Lung microvascular endothelial cell (primary cell): ENCODE measurements at places on chromosomes 1 and 21. TPM values are rescaled to one million over a fixed set of nuclear protein-coding genes. Genes with fewer than 3 reads are reported as not detected.

The CRYAA gene
- total RNA-seq, result not detected in 2 replicates

DNA sequence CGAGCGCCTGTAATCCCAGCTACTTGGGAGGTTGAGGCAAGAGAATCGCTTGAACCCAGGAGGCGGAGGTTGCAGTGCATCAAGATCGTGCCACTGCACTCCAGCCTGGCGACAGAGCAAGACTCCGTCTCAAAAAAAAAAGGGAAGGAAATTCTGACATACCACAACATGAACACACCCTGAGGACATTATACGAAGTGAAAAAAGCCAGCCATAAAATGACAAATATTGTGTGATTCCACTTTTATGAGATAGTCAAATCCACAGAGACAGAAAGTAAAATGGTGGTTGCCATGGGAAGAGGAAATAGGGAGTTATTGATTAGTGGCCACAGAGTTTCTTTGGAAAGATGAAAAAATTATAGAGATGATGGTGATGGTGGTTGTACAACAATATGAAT is 41.7 kb downstream of the EVI5 start:
- no peak for DNase-seq

DNA sequence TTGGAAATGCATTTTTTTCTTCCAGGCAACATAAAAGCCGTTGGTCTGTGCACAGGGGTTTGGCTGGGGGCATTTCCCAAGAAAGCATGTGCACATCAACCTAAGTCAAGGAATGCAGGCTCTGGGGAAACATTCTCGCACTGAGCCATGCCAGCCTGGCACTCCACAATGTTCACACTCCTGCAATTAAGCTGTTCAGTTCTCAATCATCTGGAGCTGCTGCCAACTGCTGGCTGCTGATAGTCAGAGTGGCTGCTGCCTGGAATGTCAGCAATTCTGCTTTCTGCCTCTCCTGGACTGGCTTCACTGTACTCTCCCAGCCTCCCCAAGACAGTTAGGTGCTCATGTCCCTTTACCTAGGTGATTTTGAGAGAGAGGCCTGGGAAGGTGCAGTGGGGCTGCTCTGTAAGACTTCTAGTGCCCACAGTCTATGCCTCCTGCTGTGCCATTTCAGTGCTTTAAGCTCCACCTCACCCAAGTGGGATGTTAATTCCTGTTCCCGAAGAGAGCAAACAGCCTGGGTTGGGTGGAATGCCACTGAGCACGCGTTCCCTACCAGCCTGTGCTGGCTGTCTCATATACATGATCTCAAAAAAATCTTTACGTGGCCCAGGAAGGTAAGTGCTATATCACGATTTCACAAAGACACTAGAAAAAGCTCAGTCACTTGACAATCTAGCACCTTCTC is 131.7 kb downstream of the BRINP2 start:
- no peak for DNase-seq

GRCh38 chr21:33660406-33660805 is 18.1 kb downstream of the ITSN1 start:
- DNase-seq, result no peak

- DNase-seq, result no peak
These were observed 5.1 kb upstream of the NPHP4 start for GRCh38 chr1:5997316-5997715.

DNA sequence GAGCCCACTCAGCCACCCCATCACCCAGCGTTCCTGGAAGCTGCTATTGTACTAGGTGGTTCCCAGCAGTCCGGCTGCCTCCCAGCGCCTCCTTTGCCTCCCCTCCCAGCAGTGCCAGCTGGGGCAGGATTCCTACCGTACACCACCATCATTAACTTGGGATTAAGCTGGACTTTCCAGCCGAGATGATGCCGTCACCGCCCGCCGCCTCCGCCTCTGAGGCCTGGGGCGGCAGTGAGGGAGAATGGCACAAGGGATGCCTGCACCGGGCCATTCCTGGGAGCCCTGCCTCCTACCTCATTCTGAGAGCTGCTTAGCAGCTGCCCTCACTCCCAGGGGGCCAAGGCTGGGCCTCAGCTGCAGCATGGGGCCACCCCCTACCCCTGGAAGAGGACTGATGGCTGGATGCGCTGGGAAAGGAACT is 13.2 kb downstream of the CNTN2 start:
- no peak for DNase-seq
